ENCODE measurements at places on chromosomes 6 and 20. TPM values are rescaled to one million over a fixed set of nuclear protein-coding genes. Genes with fewer than 3 reads are reported as not detected.

GRCh38 chr20:61600016-61600415 is 348.0 kb downstream of the CDH4 start:
- no peak for DNase-seq

- no peak for DNase-seq
These were observed 90.1 kb upstream of the SUPT3H start for GRCh38 chr6:45467853-45468252.

- DNase-seq = peak; percentile 92
These were observed 28.4 kb downstream of the PAQR8 start for GRCh38 chr6:52390361-52390727.

Gene LHFPL5
- not detected for total RNA-seq

DNA sequence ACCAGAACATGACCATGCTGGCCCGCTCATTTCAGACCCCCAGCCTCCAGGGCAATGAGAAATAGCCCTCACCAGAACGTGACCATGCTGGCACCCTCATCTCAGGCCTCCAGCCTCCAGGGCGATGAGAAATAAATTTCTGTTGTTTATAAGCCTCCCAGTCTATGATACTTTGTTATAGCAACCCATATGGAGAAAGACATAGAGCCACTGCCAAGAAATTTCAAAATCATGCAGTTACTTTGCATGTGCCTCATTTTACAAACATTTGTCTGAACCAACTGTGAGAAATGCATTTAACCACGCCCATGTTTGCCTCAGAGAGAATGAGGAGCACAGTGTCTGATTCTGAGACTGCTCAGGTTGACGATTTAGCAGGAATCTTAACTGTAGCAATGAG is 15.5 kb downstream of the CYP39A1 start:
- no peak for DNase-seq

- no peak for DNase-seq
These were observed 21.9 kb downstream of the MEP1A start for GRCh38 chr6:46815130-46815529.

- DNase-seq = no peak
These were observed 21.4 kb downstream of the SNAI1 start for GRCh38 chr20:50004229-50004628.

DNA sequence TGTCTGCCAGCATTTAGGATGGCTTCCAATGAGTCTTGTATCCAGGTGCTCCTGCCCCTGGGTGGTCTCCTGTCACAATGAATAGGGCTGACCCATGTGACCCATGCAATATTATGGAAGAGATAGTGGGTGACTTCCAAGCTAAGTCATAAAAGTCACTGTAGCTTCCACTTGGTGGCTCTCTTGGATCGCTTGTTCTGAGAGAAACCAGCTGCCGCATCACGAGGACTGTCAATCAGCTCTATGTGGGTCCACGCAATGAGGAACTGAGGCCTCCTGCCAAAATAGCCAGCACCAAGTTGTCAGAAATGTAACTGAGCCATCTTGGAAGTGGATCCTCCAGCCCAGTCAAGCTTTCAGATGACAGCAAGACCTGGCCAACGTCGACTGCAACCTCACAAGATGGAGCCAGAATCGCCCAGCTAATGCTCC is 14.9 kb upstream of the MATN4 start:
- peak; percentile 67 for DNase-seq

DNA sequence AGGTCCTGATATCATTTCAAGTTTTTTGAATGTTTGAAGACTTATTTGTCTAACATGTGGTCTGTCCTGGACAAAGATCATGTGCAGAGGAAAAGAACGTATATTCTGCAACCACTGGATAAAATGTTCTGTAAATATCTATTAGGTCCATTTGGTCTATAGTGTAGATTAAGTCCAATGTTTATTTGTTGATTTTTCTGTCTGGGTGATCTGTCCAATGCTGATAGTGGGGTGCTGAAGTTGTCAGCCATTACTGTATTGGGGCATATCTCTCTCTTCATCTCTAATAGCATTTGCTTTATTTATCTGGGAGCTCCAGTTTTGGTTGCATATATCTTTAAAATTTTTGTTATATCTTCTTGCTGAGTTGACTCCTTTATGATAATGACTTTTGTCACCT is 258.4 kb upstream of the CITED2 start:
- no peak for DNase-seq

Gene MCHR2
- total RNA-seq = not detected

Gene MUC22
- not detected for total RNA-seq

DNA sequence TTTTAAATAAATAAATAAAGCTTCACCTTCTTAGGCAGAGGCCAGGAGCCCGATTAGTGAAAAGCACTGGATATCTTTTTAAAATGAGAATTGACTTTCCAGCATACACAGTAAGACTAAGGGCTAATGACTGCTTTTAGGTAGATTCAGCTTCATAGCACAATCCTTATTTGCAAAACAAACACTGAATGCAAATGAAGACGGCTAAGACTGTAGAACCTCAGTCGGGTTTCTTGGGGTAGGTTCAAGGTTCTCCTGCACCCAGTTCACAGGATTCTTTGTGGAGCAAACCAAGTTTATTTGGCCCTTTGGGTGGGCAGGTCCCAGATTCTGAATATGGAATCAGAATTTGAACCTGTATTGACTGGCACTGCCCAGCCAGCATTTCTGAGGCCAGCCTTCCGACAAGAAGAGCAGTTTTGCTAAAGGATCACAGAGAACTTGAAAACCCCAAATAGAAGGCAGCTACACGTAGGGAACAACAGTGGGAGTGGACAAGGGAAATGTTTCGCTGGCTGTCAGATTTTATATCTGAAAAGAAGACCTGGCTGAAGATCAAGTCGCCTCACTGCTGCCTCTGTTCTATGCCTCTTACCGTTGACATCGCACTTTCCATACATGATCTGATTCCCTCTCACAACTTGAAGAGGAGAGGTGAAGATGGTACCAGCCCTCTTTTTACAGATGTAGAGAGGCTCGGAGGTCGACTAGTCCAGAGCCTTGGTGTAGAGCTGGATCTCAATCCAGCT is 8.2 kb downstream of the TRERF1 start:
- DNase-seq = no peak

Gene WFDC5
- not detected for total RNA-seq

Gene WFDC12
- not detected for total RNA-seq

Gene ULBP2
- 0.40 TPM for total RNA-seq

DNA sequence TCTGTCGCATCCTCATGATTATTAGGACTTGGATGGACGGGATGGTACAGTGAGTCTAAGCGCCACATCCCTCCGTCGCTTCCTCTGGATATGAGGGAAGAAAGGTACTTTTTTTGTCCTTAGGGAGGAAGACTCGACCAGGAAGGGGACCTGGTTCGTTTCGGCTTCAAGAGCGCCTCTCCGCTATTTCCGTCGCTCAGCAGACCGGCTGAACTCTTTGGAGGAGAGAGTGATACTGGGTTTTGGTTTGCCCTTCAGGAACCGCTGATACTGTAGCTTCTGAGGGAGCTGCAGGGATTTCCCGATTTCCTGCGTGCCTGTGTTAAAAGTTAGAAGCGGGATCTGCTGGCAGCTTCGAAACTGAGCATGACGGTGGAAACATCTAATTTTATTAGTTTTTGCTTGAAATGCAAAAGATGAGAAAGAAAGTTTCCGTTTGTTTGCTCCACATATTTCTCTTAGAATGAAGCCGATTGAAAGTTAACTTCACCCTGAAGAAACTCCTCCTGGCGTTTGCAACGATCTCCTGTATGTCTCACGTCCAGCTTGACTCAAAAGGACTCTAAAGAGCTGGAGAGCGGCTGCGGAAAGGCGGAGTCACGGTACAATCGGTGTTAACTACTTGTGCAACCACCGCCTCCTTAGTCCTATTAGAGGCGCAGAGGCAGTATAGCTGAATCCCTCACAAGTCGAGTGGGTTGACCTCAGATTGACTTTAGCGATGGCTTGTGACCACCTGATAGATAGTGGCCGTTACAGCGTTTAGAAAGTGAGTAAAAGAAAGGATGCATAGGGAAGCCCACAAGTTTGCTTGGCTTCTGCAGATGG is 129.4 kb downstream of the TRIM27 start:
- peak; percentile 69 for DNase-seq

- DNase-seq = no peak
These were observed 48.7 kb upstream of the HEY2 start for GRCh38 chr6:125700581-125701353.

GRCh38 chr6:142884214-142885035 is 60.6 kb downstream of the HIVEP2 start:
- DNase-seq = peak; percentile 56

GRCh38 chr20:58888521-58889333 is 36.2 kb downstream of the GNAS start:
- DNase-seq = peak; percentile 94

DNA sequence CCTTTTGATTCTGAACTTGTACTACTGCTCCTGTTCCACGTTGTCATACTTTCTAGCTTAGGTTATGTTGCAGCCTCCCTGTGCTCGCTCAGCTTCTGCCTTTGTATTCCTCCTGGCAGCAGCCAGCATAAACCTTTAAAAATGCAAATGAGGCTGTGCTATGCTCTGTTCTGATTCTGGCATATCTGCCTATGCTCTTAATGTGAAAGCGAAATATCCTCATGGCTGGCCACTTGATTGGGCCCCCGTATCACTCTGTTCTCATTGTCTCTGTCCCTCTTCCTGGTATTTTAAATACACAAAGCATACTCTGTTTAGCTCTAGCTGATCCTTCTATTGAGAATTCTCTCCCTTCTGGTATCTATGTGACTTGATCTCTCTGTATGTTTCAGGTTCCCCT is 139.0 kb downstream of the JARID2 start:
- DNase-seq = no peak

DNA sequence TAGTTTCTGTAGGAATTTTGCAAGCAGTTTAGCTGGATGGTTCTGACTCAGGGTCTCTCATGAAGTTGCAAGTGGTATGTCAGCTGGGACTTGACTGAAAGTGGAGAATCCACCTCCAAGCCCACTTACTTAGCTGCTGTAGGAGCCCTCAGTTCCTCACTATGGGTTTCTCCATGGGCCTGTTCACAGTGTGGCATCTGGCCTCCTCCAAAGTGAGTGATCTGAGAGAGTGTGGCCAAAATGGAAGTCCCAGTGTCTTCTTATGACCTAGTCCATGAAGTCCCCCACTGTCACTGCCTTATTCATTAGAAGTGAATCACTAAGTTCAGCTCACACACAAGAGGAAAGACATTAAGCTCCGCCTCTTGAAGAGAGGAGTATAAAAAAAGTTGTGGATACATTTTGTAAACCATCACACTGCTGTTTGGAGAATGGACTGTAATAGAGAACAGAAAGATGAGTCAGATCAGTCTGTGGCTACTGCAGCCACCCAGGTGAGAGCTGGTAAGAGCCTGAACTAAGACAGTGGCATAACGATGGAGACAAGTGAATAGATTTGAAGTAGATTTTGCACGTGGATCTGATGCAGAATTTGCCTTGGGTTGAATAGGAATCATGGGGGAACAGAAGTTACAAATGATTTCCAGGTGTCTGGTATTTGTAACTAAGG is 4.9 kb upstream of the NELFCD start:
- DNase-seq = no peak

DNA sequence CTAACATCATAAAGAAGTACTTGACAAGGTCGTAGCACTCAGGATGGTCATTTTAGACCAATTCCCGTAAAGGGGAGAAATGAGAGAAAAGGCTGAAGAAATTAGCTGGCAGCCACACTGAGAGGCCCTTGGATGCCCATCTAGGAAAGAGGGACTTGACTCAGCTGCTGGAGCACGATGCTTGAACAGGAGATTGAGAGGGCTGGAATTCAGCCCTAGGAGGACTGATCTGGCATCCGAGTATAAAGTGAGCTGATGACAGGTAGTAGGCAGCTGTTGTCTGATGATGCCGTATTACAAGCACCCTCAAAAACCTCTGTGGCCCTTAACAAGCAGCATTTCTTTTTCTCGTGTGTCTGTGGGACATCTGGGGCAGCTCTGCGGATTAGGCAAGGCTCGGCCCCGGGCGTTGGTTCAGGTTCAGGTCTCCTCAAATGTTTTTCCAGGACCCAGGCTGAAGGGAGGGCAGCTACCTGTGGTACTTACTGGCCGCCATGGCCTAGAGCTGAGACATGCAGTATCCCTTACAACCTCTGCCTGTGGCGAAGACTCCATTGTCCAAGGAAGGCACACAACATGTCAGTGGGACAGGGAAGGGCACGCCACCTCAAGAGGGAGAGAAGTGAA is 219.6 kb upstream of the SNX9 start:
- no peak for DNase-seq

Gene RBBP8NL
- not detected for total RNA-seq

Gene ATP6V1G2
- total RNA-seq = 0.89 TPM

- no peak for DNase-seq
These were observed 107.2 kb upstream of the SASH1 start for GRCh38 chr6:148235446-148235845.

DNA sequence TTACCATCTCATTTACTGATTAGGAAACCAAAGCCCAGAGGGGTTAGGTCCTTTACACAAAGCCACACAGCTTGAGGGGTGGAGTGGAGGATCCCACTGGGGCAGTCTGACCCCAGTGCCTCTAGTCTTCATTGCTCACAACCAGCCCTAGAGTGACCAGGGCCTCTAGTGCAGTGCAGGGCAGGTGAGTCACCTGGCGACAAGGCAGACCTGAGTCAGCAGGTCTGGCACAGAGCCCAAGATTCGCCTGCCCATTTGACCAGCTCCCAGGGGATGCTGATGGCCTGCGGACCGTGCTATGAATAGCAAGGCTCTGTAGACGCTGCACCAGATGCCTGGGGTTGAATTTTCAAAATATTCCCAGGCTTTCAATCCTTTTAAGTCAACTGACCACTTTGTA is 29.9 kb downstream of the CDH26 start:
- no peak for DNase-seq

Gene BPIFA1
- not detected for total RNA-seq

- no peak for DNase-seq
These were observed 26.4 kb downstream of the LYRM2 start for GRCh38 chr6:89612121-89612520.

GRCh38 chr6:8506126-8506525 is 70.8 kb upstream of the SLC35B3 start:
- no peak for DNase-seq

DNA sequence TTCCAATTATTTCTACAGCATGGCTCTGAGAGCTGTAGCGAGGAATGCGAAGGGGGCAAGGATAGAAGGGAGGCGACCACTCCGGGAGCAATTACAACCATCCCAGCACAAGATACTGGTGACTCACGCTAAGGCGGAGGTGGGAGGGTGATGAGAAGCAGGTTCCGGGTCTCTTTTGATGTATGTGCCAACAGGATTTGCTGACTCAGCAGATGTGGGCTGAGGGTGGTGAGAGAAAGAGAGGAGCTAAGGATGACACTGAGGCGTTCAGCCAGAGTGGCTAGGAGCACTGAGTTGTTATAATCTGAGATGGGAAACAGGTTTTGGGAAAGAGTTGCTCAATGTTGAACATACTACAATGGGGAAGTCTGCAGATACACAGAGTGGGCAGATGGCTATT is 9.3 kb upstream of the TXNDC5 start:
- DNase-seq = no peak

- no peak for DNase-seq
These were observed 104.9 kb downstream of the OGFRL1 start for GRCh38 chr6:71393471-71393870.

Gene FOXQ1
- total RNA-seq = not detected

DNA sequence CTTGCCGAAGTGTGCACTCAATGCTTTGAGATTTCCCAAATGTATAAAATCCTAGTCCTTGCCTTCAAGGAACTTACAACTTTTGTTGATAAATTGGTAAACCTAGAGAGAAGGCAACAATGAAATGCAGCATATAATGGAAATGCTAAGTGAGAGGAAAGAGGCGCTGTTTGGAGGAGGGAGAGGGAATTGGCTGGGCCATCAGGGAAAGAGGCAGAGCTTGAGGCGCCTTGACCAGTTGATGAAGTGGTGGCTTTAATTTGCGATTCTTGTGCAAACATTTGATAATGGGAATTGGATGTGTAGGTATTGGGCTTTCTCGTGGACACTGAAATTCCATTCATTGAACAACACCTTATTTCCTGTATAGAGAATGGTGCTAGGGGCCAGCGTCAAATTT is 1.9 kb upstream of the CDYL start:
- DNase-seq = no peak
